Stimulated activated CD8-positive, alpha-beta memory T cell treated with anti-CD3 and anti-CD28 coated beads, Interleukin-7, amount 100 ng/mL, for 48 hours (primary cell): ENCODE measurements at places on chromosomes 5 and 9.

DNA sequence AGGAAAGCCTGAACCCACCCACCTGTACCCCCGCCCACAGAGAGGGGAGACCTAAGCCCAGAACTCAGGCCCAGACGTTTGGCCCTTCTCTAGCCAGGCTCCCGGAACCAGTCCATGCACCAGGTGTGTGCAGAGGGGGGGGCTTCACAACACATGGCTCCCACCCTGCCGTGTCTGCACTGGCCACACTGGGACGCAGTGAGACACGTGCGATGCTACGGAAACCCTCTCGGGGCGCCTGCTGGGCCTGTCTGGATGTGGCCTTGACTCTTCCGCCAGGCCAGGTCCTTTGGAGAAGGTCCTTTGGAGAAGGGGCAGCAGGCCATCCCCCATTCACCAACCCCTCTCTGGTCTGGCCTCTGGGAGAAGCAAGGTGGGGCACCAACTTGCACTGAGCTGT, 58.4 kb upstream of the SARDH start:
- DNase-seq, result no peak

GRCh38 chr5:6729386-6730310, 16.4 kb downstream of the TENT4A start:
- no peak for DNase-seq

DNA sequence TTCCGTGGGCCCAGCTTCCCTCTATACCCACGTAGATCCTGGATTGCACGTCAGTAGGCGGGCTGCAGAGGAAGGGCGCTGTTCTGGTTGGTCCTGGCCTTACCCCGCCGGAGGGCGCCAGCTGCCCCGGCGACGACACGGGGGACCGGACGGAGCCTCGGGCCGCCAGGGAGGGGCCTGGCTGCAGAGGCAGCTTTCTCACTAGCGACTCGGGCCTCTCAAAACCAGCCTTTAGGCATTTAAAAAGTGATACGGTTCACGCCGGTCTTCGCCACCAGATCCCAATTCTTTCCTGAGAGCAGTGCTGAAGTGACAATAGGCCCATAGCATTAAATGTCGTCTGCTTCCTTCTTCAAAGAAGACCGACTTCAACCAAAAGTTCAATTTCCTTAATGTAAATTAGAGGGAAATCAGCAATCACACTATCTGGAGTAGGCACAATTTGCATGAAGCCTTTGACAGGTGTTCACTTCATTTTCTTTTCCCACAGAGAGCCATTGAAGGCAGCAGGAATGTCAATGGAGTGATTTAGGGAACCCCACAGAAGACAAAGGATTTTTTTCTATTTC, 17.6 kb upstream of the UBE2D2 start:
- DNase-seq, result peak; percentile 37

GRCh38 chr5:68661237-68661636, 432.6 kb upstream of the SLC30A5 start:
- DNase-seq, result no peak

- DNase-seq, result no peak
These were observed 174.6 kb upstream of the ZNF608 start for GRCh38 chr5:124920909-124921666.
